BE2C (cell line): ENCODE measurements at places on chromosomes 7 and 10.

- peak; percentile 66 for DNase-seq
Observed at GRCh38 chr10:16809074-16809718, 8.0 kb downstream of the RSU1 start.

DNA sequence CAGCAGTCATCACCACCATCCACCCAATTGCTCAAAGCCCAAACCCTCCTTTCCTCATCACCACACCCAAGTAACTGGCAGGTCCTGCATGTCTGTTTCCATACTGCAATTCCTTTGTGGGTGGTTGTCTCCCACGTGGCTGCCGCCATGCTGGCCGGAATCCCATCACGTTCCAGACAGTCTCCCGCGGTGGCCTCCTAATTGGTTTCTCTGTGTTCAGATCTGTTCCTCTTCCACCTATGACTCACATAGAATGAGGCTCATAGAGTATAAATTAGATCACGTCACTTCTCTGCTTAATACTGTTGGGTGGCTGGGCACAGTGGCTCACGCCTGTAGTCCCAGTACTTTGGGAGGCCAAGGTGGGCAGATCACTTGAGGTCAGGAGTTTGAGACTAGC is 813.0 kb downstream of the TYW1 start:
- peak; percentile 24 for DNase-seq

DNA sequence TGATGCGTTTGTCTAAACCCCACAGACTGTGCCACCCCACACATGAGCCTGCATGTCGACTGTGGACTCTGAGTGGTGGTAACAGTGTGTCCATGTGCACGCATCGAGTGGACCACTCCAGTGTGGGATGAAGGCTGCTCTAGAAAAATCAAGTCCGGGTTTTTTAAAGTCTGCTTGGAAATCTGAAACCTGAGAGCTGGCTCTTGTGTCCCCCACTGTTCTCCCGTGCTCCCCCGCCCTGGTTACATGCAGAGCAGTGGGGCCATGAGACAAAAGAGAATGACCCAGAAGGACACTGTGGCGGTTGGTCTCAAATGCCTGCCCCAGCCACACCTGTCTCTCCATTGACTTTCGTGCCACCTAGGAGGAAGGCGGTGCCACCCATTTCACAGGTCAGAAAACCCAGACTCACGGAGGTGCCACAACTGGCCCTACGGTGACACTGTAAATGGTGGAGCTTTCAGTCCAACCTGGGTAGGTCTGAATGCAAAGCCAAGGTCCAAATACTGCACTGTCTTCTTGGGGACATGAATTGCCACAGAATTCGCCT is 27.3 kb upstream of the PWWP2B start:
- no peak for DNase-seq

DNA sequence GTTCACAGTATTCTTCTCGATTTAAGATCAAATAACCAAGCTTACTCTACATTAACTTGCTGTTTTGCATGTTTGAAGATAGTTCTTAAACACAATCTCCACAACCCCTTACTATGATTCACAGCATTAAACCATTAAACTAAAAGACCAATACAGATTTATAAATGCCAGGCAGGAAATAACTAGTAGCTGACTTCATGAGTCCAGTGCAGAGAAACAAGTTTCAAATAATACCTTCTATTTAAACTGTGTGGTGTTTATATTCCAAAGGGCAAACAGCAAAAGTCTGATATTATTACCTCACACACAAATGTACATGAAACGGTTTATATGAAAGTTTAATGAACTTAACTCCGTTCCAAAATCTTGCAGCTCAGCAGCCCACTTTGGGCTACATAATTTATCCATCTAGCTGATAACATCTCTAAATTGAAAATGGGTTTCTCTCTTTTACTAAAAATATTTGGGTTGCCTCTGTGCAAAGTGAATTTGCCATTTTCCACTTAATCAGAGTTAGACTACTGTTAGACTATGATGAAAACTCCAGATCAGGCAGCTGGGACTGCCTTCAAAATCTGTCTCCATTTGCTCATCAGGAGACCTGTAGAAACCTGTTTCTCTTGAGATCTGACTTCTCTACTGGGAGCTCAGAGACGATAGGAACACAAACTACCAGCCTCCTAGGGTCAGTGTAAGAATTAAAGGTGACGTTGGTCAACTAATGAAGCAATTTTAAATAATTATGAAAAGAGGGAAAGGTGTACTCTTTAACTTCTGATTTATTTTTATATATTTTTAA is 287.3 kb downstream of the FZD1 start:
- no peak for DNase-seq

- DNase-seq: no peak
Observed at GRCh38 chr10:98524124-98524523, 77.4 kb upstream of the HPS1 start.

GRCh38 chr10:132867801-132868644 is 74.3 kb downstream of the CFAP46 start:
- no peak for DNase-seq

DNA sequence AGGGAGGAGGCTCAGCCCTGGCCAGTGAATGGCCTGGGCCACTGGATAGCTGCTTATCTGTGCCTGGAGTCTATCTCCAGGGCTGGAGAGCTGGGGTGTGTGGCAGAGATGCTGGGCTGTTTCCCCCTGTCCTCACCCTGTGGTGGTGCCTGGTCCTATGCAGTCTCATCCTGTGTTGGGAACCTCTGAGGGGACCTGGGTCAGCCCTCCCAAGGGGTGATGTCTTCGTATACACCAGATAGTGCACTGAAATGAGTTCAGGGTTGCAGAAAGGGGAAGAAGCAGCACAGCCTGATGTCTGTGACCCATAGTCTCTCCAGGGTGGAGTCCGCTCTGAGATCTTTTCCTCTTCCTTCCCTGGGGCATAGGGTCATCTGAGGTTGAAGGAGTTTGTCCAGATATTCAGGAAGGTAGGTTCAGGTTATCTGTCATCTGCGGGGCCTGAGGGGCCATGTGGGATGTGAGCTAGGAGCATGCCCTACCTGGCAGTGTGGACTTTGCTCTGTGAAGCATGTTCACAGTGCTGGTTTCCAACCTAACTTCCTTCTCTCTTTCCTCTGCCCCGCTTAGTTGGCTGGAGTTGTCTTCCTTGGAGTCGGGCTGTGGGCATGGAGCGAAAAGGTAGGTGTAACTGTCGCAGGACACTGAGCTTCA is 33.4 kb upstream of the SH2D4B start:
- peak; percentile 29 for DNase-seq

DNA sequence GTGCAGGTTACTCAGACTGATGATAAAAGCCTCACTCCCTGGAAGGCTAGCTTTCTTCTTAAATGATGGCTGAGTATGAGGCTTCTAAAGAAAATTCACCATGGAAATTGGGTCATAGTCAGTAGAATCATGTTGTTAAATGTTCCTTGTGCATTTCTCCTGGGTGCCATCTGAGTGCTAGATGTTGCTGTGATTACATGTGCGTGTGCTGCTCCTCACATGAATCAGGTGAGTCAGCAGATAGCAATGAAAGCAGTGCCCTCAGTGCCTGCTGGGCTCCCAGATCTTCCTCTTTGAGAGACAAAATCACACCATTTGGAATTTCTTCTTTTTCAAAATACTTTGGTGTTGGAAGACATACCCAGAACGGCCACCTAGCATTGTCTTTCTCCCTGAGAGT is 331.7 kb downstream of the XPNPEP1 start:
- DNase-seq: no peak

- no peak for DNase-seq
Observed at GRCh38 chr10:124287071-124287685, 131.5 kb downstream of the OAT start.

GRCh38 chr10:67519434-67519833 is 176.6 kb downstream of the CTNNA3 start:
- no peak for DNase-seq

GRCh38 chr7:92841192-92841591 is 4.8 kb upstream of the CDK6 start:
- no peak for DNase-seq

DNA sequence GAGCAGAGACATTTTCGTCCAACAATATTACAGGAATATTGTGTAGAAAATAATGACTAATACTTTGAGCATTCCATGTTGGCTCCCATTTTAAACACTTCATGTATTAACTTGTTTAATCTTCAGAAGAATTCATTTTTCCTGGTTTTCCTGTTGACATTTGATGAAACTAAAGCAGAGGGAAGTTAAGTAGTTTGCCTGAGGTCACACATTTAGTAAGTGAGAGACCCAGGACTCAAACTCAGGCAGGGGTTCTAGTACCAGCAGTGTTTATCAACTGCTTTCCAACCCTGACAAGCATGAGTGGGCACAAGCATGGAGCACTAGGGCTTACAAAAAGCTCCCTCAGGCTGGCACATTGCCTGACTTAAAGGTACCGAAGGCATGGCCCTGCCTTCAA is 719.1 kb downstream of the AUTS2 start:
- no peak for DNase-seq

DNA sequence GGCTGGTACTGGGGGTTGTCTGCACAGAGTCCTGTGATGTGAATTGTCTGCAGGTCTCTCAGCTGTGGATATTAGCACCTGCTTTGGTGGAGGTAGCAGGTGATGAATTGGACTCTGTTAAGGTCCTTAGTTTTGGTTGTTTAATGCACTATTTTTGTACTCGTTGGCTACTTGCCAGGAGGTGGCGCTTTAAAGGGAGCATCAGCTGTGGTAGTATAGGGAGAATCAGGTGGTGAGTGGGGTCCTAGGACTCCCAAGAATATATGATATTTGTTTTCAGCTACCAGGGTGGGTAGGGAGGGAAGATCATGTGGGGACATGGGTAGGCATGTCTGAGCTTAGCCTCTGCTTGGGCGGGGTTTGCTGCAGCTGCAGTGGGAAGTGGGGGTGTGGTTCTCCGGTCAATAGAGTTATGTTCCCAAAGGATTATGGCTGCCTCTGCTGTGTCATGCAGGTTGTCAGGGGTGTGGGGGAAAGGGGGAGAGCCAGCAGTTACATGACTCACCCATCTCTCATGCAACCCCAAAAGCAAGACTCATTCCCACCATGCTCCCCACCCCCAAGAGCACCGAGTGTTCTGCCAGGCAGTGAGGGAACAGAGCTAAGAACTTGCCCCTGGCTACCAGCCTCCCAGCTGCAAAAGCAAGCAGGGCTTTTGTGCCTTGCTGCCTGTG is 53.7 kb upstream of the ZNF273 start:
- peak; percentile 38 for DNase-seq

- peak; percentile 70 for DNase-seq
Observed at GRCh38 chr7:74449809-74450397, 3.8 kb upstream of the GTF2IRD1 start.

GRCh38 chr10:82910301-82910700 is 1035.3 kb downstream of the NRG3 start:
- DNase-seq: no peak

- DNase-seq: no peak
Observed at GRCh38 chr10:80132299-80133139, at the start of gene PLAC9. PLAC9 (plus strand) TSS chr10:80132730; CDS start chr10:80132763, 33 bp downstream.

DNA sequence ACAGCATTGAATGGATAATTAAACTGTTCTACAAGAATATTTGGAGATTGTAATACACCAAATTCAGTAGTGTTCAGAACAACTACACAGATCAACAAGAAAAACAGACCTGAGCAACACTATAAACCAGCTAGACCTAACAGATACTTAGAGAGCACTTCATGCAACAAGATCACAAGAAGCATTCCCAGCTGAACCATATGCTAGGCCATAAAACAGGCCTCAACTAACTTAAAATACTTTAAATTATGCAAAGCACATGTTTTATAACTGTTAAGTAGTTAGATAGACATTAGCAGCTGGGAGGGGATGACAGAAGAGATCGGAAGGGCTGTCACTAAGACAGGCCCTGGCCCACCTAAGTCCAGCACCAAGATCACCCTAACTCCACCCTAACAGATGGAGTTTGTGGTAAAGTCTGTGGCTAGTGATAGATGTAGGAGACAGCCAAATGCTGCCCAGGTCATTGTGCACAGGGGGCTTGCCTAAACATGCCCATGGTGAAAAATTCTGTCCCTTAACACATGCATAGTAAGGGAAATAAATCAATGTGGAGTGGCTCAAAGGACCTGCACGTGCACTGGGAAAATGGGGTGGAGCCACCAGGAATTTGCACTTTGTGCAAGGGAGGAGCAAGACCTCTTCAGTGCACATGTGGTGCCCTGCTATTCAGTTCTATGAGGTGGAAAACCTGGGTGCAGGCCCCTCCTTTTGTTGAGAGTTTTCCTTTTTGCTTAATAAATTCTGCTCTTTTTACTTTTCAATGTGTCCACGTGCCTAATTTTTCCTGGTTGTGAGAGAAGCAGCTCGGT is 567.8 kb upstream of the NRG3 start:
- no peak for DNase-seq

- no peak for DNase-seq
Observed at GRCh38 chr10:23643111-23643780, 204.4 kb downstream of the OTUD1 start.

DNA sequence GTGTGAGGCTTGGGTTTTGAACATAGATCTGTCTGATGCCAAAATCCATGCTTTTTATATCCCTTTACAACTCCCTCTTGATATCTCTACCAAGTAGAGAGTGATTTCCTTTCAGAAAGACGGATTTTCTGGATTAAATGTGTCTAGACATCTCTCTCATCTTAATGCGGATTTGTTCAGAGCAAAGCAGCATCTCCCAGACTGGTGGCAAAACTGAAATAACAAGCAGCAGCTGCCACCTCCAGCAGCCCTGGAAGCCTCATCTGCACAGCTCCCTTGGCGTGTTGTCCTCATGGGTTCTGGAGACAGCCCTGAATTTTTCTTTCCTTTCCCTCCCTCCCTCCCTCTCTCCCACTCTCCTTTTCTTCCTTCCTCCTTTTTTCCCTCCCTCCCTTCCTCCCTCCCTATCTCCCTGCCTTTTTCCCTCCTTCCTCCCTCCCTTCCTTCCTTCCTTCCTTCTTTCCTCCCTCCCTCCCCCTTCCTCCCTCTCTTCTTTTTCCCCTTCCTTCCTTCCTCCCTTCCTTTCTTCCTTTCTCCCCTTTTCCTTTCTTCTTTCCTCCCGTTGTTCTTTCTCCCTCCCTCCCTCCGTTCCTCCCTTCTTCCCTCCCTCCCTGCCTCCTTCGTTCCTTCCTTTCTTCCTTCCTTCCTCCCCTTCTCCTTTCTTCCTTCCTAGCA is 639.9 kb downstream of the TYW1 start:
- no peak for DNase-seq

- DNase-seq: no peak
Observed at GRCh38 chr7:67847092-67847787, 850.6 kb downstream of the TYW1 start.

- no peak for DNase-seq
Observed at GRCh38 chr7:139595806-139596205, 72.3 kb downstream of the CLEC2L start.

DNA sequence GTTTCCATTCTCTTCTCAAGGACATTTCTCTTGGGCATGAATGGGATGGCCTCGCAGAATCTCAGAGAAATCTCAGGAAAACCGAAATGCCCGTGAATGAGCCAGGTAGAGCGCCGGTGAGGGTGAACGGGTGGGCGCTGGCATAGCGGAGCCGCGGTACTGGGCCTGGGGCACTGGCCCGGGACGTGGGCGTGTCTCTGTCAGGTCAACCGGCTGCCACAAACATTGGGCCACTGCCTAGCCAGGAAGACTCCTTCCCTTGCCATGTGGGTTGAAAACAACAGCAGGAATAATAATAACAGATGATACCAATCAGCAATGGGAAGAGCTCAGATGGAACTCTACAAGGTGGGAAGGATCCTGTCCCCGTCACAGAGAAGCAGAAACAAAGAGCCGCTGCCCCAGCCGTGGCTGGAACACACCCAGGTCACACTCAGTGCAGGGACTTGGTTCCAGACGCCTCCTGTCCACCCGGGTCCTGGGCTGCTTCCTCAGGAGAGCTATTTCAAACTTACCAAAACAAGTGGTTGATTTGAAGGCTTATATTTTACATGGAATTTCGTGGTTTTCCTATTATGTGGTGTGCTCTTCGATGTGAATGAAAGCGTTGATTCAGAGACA is 51.1 kb upstream of the EBF3 start:
- no peak for DNase-seq
